ENCODE measurements at places on chromosomes 2 and 18.
A peak's percentile ranks its signal among the peaks of the same experiment; 100 is the strongest.

GRCh38 chr2:69986691-69987090 is 25.3 kb upstream of the ASPRV1 start:
- H3K27ac ChIP-seq, result no peak overlapping the region
- H3K36me3 ChIP-seq, result no peaks in the 10 kb centered on the region

- H3K4me3 ChIP-seq, result no peak overlapping the region
- H3K4me1 ChIP-seq, result no peaks in the 10 kb centered on the region
- no peaks in the 10 kb centered on the region for H3K27me3 ChIP-seq
- no peak overlapping the region for H3K27ac ChIP-seq
- DNase-seq, result no peak
- peaks cover 4% of the 10 kb centered on the region for H3K36me3 ChIP-seq
Measured at GRCh38 chr18:62545098-62545497, 22.3 kb downstream of the ZCCHC2 start.

GRCh38 chr2:134455426-134455825 is 201.6 kb downstream of the MGAT5 start:
- no peak for DNase-seq
- H3K27me3 ChIP-seq, result no peaks in the 10 kb centered on the region
- no peaks in the 10 kb centered on the region for H3K4me1 ChIP-seq

DNA sequence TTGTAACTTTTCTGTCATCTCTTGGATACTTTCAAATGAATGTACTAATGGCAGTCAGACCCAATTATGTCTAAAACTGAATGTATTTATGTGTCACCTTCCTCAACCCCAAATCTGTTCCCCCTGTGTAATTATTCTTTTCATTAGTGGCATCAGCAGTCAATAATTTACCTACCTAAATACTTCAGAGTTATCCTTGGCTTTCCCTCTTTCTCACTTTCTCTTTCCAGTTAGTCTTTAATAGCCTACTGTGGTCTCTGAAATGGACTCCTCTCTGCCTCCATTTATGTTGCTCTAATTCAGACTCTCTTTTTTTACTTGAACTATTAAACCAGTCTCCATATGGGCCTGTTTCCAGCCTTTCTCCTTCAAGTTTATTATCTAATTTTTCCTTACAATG is 21.0 kb downstream of the C18orf63 start:
- no peak overlapping the region for H3K4me3 ChIP-seq
- DNase-seq, result no peak
- no peaks in the 10 kb centered on the region for H3K36me3 ChIP-seq

DNA sequence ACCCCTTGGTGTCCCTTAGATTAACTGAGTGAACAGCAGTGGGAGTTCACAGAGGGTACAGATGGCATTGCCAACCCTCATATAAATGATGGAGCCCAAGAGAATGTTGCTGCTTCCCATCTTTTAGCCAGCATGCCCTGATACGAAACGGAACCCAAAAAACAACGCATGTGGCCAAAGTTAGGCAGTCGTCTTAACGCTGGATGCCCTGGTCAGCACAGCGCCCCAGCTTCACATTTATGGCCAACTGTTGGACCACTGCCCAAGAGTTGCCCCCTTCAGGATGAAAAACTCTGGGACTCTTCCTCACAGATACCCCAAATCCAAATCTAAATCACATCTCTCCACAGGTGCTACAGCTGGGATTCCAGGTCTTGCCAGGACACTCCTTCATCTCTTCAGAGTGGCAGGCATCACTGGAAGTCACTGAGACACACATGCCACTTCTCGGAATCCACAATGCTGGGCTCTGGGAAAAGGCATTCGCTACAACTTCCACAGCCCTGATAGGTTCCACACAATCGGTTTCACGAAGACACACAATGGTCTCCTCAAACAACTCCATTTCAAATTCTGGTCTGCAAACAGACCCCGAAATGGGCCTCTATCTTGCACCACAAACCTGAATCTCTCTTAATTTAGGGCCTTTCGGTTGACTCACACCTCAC is 44.6 kb downstream of the LONRF2 start:
- no peak overlapping the region for H3K27ac ChIP-seq
- H3K36me3 ChIP-seq, result no peaks in the 10 kb centered on the region
- no peak overlapping the region for H3K4me3 ChIP-seq
- peaks cover 4% of the 10 kb centered on the region for H3K4me1 ChIP-seq

DNA sequence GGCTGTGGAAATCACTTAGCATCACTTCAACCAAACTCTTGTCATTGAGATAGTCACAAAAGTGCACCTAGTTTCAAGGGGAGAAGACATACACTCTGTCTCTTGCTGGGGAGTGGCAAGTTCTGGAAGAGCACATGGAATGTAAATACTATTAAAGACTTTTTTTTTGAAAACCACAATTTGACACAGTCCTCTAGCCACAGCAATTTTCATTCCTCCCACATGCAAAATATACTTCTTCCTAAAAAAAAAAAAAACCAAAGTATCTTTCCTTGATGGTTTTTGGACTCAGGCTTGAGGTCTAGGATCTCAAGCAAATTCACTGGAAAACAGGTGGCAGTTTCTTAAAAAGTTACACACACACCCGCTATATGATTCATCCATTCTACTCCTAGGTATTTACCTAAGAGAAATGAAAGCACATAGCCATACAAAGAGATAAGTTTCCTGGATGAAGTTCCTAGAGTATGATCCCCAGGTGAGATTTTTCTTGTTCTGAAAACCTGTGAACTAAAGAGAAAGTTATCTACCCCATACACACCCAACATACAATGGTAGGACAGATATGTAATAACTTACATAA is 295.8 kb downstream of the SP3 start:
- no peak overlapping the region for H3K4me3 ChIP-seq
- H3K27ac ChIP-seq, result no peak overlapping the region
- DNase-seq, result no peak
- H3K27me3 ChIP-seq, result no peaks in the 10 kb centered on the region
- no peaks in the 10 kb centered on the region for H3K4me1 ChIP-seq
- H3K36me3 ChIP-seq, result no peaks in the 10 kb centered on the region

GRCh38 chr2:172931256-172931894 is 144.3 kb upstream of the MAP3K20 start:
- H3K4me3 ChIP-seq, result no peak overlapping the region
- no peak overlapping the region for H3K27ac ChIP-seq
- DNase-seq, result no peak
- no peaks in the 10 kb centered on the region for H3K27me3 ChIP-seq
- H3K36me3 ChIP-seq, result no peaks in the 10 kb centered on the region

GRCh38 chr18:29547626-29548025 is 1370.7 kb upstream of the CDH2 start:
- H3K4me3 ChIP-seq, result no peak overlapping the region
- DNase-seq, result no peak
- H3K27me3 ChIP-seq, result no peaks in the 10 kb centered on the region
- no peaks in the 10 kb centered on the region for H3K4me1 ChIP-seq

DNA sequence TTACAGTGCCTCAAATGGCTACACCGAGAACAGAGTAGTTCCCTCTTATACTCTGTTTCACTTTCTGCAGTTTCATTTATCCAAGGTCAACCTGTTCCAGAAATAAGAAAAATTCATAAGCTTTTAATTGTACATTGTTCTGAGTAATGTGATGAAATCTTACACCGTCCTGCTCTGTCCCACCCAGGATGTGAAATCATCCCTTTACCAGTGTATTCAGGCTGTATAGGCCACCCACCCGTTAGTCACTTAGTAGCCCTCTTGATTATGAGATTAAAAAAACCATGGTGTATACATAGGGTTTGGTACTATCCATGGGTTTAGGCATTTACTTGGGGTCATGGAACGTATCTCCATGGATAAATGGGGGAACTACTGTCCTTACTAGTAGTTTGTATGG is 29.8 kb downstream of the STARD6 start:
- H3K36me3 ChIP-seq, result no peaks in the 10 kb centered on the region
- DNase-seq, result no peak
- no peaks in the 10 kb centered on the region for H3K27me3 ChIP-seq
- no peak overlapping the region for H3K4me3 ChIP-seq

DNA sequence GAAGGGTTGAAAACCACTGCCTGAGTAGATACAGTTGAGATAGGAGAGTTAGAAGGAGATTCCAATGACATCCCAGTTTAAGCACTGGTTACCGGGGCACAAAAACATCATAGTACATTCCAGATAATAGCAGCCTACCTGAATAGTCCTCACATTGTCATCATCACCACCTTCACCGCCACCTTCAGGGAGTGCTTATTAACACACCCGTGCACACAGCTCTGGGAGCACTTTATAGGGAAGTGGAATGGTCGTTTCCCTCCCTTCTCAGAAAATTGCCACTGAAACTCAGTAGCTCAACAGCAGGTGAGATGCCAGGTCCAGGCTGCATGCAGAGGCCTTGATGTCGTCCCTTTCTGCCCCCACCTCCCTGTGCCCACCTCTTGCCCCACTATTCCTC is 8.2 kb downstream of the SERPINB7 start:
- H3K4me3 ChIP-seq, result no peak overlapping the region
- H3K36me3 ChIP-seq, result no peaks in the 10 kb centered on the region
- no peak overlapping the region for H3K27ac ChIP-seq
- DNase-seq, result peak; percentile 43
- H3K4me1 ChIP-seq, result no peaks in the 10 kb centered on the region

DNA sequence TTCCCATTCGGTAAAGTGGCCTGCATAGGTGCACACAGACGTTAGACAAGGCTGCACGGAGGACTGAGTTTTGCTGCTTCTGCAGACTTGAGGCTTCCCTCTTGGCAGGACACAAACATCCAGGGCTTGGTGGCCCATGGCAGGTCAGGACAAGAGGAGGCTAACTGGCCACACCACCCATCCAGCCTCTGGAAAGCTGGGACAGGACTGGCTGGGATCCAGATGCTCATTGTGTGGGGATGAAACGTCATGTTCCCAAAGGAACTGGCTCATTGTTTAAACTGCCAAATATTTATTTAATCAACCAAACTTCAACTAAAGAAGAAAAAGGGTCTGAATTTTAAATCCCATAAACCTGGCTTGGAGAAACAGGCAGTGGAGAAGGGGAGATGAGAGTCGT is 239.1 kb upstream of the EPAS1 start:
- no peak overlapping the region for H3K4me3 ChIP-seq
- no peak overlapping the region for H3K27ac ChIP-seq
- no peaks in the 10 kb centered on the region for H3K4me1 ChIP-seq
- no peaks in the 10 kb centered on the region for H3K36me3 ChIP-seq

DNA sequence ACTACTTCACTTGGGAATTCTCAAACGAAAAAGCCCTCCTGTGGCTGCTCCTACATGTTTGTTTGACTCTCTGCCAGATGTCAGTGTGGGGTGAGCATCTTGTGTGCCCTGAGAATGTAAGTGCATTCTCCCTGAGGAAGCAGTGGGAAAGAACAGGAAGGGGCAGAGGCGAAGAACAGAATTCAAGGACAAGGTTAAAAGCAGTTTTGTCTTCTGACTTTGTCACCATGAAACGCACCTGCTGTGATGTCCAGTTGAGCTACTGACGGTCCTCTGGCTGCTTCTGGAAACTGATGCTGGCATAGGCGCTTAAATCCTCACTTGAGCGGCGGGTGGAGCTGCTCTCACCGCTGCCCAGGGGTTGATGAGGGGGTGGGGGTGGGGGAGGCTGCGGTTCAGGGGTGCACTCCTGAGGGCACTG is 4.9 kb downstream of the IRS1 start:
- peaks cover 36% of the 10 kb centered on the region for H3K36me3 ChIP-seq
- peaks cover 2% of the 10 kb centered on the region for H3K4me1 ChIP-seq
- no peaks in the 10 kb centered on the region for H3K27me3 ChIP-seq
- no peak for DNase-seq
- peak overlapping the region; percentile 48 for H3K4me3 ChIP-seq

DNA sequence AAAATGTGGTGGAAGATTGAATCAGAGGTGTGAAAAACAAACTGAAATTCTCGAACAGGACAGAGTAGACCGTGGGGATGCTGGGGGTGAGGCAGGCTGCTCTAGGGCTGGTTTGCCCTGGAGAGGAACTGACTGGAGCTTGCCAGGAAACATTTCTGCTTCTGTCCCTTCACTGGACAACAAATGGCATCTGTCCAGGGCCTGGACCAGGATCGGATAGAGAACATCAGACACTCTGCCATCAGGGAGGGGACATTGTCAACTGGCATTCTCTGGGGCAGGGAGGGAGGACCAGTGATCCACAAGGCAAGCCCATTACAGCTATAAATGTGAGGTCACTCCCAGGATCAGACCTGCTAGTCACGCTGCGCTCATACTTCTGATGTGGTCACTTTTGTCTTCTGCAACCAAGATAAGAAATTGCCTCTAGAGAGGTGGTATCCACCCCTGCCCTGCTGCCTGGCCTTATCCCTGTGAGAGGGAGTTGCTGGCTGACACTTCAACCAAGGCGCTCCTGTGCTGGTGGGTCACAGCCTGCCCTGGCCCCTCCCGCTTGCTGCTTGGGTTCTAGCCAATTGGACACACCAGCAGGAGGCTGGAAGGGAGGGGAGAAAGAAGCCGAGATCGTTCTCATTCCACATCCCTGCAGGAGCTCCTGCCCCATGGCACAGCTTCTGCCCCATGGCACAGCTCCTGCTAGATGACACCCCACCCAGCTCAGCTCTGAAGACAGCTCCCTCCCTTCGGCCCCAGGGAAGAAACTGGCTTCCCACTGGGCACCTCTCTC is 8.7 kb downstream of the NPPC start:
- H3K36me3 ChIP-seq, result no peaks in the 10 kb centered on the region
- no peaks in the 10 kb centered on the region for H3K4me1 ChIP-seq
- peak; percentile 20 for DNase-seq
- H3K27me3 ChIP-seq, result no peaks in the 10 kb centered on the region

- no peak for DNase-seq
- no peaks in the 10 kb centered on the region for H3K4me1 ChIP-seq
- peaks cover 11% of the 10 kb centered on the region for H3K36me3 ChIP-seq
- H3K27ac ChIP-seq, result no peak overlapping the region
- H3K4me3 ChIP-seq, result no peak overlapping the region
- H3K27me3 ChIP-seq, result no peaks in the 10 kb centered on the region
Measured at GRCh38 chr2:62189196-62189595, 6.7 kb upstream of the B3GNT2 start.

DNA sequence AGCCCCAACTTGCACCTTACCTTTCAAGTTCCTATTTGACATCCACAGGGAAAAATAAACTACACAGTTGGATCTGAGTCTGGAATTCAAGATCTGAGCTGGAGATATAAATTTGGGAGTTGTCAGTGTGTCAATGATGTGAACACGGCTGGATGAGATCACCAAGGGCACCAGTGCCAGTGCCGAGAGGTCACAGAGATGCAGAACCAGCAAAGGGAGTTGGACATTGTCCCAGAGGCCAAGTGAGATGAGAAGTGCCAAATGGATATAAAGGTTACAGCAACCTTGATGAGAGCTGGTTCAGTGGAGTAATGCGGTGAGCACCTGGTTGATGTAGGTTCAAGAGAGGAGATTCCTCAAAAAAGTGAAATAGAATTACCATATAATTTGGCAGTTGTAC is 24.8 kb downstream of the LRRFIP1 start:
- H3K4me1 ChIP-seq, result no peaks in the 10 kb centered on the region
- H3K36me3 ChIP-seq, result peaks cover 27% of the 10 kb centered on the region
- no peaks in the 10 kb centered on the region for H3K27me3 ChIP-seq
- H3K4me3 ChIP-seq, result no peak overlapping the region

GRCh38 chr2:240564561-240565332 is 3.5 kb upstream of the RNPEPL1 start:
- H3K4me3 ChIP-seq, result no peak overlapping the region
- H3K27ac ChIP-seq, result no peak overlapping the region
- H3K27me3 ChIP-seq, result peaks cover 20% of the 10 kb centered on the region
- peaks cover 13% of the 10 kb centered on the region for H3K36me3 ChIP-seq
